Psoas muscle (tissue), 8 donors: ENCODE measurements at places on chromosomes 3 and 15. TPM values are rescaled to one million over a fixed set of nuclear protein-coding genes. Genes with fewer than 3 reads are reported as not detected.

KLHDC8B gene
- total RNA-seq, result 32.0 TPM

EFCC1 gene
- 0.38 TPM for total RNA-seq

ACTRT3 gene
- total RNA-seq, result 0.75 TPM

CADM2 gene
- total RNA-seq, result 6.3 TPM

CLDN16 gene
- not detected for total RNA-seq

XCR1 gene
- not detected for total RNA-seq

DNA sequence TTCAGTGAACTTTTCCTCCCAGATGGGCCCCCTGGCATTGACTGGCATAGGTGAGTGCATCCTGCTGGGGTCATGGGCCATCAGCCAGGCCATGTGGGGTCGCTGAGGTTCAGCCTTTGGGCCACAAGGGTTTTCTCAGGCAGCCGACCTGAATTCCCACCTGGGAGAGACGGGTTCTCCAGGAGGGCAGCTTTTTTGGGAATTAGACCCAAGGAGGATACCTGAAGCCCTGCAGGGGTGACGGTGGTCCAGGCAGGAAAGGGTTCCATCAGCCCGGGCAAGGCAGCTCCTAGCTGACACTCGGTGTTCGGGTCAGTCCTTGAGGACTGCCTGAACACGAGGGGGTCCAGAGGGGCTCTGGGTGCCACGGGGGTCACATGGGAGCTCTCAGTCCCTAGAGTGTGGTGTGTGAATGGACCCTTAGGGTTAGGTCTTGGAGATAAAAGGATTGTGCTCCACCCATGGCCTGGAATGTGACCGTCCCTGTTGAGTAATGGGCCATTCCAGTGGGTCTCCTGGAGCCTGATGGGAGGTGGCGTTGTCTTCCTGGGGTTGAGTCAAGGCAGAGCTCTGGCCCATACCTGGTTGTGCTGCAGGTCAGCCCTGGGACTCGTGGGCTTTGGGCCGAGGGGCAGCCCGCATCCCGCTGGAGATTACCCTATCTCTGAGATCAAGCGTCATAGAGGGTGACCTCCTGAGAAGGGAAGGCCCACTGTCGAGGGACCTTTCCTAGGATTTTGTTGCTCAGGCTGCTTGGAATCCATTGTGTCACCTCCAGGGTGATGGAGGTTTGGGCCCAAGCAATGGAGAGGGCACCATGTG, 192.8 kb downstream of the UBE3A start:
- peak; percentile 8 for DNase-seq

DNA sequence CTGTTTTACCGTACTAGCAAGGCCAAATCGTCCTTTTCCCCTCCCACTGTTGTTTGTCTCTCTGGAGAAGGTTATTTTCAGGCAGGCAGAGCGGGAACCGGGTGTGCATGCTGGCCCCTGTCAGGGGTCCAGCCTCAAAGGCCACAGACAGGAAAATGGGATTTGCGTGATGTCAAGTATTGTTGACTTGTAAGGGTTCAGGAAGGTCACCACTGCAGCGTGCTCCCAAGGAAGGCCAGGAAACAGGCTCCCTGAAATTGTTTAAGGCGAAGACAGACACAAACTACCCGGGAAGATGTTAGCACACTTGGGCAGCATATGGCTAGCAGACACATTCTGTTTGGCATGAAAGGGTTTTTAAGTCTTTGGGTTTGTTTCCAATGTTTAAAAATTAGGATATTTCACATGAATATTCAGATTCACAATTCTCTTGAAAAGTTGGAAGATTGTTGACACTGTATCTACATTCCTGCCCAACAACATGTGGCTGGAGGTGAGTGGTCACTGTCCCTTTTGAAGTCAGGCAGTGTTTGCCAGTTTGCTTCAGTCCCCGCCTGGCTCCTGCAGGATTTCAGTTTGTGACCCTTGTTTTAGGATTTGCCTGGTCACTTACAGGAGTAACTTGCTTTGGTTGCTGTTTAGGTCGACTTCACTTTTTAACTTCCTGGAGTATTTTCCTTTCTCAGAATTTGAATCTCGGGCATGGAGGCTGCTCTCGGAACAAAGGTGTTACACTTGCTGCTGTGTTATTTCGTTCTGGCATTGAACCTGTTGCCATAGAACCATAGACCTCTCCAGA, 90.4 kb downstream of the BDH1 start:
- no peak for DNase-seq

DNA sequence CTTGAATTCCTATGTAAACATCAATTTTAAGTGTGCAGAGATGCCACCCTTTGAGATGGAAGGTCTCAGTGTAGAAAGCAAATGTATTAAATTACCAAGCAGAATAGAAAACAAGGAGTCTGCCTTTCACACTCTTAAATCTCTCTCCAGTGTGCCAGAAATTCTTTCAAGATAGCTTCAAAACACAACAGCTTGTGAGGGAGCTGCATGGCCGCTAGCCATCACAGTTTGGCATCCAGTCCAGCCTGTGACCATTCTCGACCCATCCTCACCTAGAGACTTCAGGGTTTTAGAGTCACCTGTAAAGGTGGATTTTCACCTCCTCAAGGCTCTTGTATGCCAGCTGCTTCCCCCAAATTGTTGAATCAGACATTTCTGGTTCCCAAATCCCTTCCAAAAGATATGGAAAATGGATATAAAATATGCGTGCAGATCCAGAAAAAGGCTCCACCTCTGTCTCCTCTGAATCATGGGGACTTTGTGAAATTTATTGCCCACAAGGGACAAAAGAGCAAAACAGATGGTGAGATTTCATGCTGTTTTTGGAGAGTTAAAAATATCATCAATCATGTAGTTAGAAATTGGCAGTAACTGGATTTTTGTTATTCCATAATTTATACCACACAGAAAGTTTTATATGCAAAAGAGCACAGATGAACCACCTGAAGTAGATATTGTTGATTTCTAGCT, 114.2 kb upstream of the THRB start:
- DNase-seq, result peak; percentile 76

GRCh38 chr15:61685971-61686370, 374.3 kb downstream of the VPS13C start:
- DNase-seq, result no peak

DNA sequence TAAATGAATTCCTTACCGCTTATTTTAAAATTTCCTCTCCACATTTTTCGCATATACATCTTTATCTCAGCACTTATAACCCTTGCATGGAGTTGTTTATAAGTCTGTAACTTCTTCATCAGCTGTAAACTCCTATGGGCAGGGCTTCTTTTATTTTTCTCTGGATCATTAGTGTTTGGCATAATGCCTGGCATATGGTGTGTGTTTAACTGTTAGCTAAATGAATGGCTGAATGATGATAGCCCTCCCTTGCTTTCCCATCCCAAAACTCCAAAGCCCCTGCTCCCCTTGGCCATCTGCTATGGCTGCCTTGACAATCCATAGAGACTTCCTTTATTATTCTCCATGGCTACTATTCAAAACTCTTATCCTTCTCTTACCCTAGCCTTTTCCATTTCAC, 48.1 kb upstream of the SEMA6D start:
- DNase-seq, result no peak

DNA sequence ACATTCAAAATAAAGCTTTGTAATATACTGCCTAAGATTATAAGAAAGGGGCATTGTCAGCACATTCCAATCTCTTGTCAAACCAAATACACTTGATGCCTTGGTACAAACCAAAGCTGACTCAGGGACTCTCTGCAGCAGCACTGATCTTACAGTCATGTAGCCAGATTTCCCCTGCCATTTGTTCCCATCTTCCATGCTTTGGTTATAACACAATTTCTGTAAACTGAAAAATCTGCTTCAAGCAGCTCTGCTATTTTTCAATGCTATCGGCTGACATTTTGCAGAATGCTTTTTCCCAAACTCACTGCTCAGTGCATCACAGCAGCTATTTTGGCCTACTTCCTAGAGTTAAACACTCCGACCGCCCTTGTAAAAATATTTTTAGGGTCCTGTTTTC, 18.2 kb downstream of the PLOD2 start:
- DNase-seq, result no peak

DNA sequence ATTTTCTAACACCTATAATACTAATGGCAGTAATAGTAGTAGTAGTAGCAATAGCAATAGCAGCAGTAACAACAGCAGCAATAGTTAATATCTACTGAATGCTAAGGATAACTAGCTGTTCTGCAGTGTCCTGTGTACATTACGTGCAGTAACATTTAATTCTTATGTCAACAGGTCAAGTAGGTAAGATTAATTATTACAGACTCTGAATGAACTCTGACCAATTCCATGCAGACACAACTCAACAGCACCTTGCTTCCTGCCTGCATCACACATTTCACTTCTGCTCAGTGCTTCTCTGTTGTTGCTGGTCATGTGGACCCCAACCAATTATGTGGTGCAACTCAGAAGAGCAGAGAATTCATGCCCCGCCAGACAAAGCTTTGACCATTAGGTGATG, 39.9 kb upstream of the ARHGEF26 start:
- DNase-seq, result no peak

- no peak for DNase-seq
These were observed 665.2 kb downstream of the DIPK2A start for GRCh38 chr3:144636833-144637232.

GRCh38 chr15:37932549-37932948, 1.9 kb upstream of the TMCO5A start:
- no peak for DNase-seq

GRCh38 chr3:63768386-63768785, 50.7 kb upstream of the C3orf49 start:
- DNase-seq, result no peak

DNA sequence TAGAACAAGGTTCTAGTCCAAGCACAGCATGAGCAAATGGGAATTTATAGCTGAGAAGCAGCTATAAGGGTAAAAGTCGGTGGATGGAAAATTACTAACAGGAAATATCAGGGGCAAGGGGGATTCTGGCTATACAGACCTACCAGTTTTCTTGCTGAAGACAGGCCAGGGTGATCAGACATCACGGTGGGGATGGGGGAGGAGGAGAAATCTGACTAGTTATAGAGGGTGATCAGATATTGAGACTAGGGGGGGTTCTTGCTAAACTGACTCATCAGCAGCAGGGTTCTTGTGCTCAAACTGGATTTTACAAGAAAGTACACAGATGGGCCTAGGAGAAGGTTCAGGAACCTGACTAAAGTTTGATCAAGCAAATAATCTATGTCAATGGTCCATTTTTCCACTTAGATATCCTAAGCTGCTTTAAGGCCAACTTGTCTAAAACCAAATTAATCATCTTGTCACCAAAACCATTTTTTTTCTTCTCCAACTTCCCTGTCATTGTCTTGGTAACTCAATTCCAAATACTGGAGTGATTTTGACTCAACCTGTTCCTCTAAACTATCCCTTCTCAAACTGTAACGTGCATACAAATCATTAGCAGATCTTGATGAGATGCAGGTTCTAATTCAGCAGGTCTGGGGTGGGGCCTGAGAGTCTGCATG, 4.6 kb downstream of the TMEM212 start:
- no peak for DNase-seq

DNA sequence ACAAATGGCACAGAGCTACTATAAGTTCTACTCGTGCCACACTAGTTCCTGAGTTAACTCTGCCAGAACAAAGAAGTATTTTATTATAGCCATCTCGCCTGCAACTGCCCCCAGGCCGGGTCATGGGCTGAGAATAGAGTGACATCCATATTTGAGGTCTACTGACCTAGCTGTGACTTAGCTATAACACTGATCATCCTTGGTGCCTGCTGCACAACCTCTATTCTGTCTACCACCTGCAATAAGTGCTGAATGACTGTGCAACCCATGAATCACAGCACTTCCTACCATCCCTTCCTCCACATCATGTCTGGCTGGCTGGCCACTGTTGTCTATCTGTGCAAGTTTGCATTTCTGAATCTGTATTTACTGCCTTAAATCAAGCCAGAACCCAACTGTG, 506.5 kb upstream of the TBL1XR1 start:
- DNase-seq, result no peak

- DNase-seq, result no peak
These were observed 45.0 kb downstream of the ESYT3 start for GRCh38 chr3:138479438-138479863.

DNA sequence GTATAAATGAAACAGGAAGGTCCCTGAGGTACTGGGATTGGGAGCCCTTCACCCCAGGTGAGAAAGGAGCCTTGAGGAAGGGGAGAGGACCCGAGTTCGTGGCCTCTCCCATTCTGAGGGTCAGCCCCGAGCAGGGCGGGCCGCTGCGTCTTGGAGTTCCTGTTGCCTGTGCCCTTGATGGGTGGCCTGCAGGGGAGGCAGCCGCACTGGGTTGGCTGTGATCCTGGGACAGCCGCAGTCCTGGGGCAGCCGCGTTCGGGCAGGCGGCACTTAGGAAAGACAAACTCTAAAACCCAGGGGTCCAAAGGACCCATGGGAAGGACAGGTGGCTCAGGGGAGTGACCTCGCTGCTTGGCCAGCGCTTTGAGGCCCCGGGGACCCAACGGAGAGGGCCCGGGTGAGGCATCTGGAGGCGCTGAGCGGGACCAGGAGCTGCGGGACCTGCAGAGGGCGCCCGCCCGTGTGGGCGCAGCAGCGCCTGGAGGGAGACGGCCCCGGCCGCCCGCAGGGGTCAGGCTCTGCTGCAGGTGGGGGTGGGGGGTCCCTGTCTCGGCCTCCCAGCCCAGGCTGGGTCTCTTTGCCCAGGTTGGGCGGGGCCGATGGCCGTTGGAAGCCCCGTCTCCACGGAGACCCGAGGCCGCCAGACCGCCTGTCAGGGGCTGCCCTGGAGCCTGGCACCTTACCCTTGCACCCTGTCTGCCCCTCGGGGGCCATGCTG, 65.1 kb downstream of the HMCES start:
- DNase-seq, result peak; percentile 64

GRCh38 chr3:82130046-82130445, 368.6 kb upstream of the GBE1 start:
- DNase-seq, result no peak
